NCI-H69 (cell line): ENCODE measurements at places on chromosomes 7 and 10.

- DNase-seq, result no peak
These were observed 68.0 kb downstream of the CXCL12 start for GRCh38 chr10:44316922-44317215.

DNA sequence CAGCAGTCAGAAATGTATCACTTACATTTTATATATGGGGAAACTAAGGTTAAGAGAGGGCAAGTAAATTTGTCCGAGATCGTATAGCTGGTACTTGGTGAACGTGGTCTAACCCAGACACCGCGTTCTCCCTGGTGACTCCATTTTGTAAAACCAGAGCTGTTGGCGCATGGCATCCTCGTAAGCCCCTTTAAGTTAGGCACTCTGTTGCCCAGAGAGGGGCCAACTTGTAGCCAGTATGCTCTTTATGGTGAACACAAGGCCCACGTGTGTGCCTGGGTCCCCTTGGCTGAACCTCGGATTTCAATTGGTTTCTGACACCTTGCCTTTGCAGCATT is 39.7 kb upstream of the ZNF518A start:
- no peak for DNase-seq

GRCh38 chr10:43689618-43689954 is 40.9 kb upstream of the ZNF32 start:
- DNase-seq, result peak; percentile 8

DNA sequence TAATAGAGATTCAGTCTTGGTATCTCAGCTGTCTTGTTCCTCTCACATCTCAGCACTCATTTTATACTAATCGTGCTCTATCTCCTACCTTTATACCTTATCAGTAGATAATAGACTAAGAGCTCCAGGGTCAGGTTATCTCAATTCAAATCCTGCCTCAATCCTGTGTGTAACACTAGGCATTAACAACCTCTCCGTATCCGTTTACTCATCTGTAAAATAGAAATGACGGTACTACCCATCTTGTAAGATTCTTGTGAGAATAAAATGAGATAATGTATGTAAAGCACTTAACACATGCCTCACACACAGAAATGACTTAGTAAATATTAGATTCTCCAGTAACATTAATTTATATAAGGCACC is 622 bp upstream of the P4HA1 start:
- DNase-seq, result no peak

- no peak for DNase-seq
These were observed 715.1 kb downstream of the GRID1 start for GRCh38 chr10:85651497-85651882.

GRCh38 chr10:77290528-77291155 is 347.0 kb downstream of the KCNMA1 start:
- no peak for DNase-seq
